NCI-H187 treated with DMSO at 0.1 percent for 48 hours (cell line): ENCODE measurements at places on chromosomes 11 and 22.

DNA sequence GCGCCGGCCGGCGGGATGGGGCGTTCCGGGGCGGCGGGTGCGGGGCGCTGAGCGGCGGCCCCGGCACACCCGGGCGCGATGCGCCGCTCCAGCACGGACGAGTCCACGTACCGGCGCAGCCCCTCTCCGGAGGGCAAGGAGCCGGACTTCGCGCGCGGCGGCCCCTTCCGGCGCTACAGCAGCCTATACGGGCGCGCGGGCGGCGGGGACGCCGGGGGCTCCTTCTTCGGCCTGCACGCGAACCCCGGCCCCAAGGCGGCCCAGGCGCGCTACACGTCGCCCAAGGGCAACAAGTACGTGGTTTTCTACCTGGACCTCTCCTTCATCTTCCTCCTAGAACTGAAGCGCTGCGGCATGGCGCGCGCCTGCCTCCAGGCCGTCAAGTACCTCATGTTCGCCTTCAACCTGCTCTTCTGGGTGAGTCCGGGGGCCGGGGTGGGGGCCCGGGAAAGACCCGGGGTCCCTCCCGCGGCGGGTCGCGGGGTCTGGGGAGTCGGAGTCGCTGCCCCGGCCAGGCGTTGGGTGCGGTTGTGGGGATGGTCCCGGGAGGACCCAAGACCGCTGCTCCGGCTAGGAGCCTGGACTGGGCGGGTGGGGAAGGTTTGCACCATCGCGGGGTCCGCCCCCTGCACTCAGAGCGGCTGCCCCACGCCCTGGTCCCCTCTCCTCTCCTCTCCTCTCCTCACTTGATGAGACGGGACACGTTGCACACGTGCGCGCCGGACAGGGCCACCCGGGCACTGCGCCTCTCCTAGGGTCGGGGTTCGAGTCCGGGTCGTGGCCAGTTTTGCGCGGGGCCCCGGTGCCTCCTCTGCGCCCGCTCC, 7.5 kb downstream of the TSPAN4 start:
- DNase-seq: no peak

- no peak for DNase-seq
Measured at GRCh38 chr22:49070501-49070900, 757.2 kb downstream of the BRD1 start.

GRCh38 chr11:94297985-94298576, 6.3 kb upstream of the IZUMO1R start:
- no peak for DNase-seq

GRCh38 chr11:71458146-71459070, 5.4 kb downstream of the NADSYN1 start:
- DNase-seq: no peak

DNA sequence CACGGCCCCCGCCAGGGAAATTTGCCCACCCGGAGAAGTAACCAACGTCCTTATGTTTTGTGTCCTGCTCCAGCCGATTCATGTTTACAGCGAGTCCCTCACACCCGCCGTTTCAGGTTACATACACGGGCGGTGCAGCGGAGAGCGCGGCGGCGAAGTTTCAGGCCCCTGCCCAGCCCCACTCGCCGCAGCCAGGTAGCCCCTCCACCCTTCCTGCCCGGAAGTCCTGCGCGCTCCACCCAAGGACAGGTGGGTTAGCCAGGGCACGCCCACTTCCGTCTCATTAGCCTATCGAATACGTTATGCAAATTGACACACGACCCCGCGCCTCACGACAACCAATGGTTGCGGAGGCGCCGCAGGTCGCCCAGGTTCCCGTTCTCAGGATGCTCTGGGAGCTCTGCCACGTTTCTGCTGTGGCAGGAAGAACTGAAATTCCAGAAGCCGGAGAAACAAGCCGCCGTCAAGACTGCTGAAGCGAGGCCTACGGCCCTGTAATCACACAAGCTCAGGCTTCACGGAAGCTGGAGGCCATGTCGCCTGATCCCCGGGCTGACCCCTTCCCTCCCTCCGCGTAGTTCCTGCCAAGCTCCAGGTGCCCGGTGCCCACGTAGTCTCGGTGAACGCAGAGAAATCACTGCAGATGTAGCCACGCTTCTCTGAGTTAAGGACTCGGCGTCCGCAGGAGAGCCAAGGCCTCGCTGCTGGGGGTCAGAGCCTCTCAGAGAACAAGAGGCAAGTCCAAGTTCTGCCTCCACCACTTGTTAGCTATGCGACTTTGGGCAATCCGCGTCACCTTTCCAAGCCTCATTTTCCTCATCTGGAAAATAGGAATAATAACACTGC, 22.4 kb upstream of the MYH9 start:
- DNase-seq: peak; percentile 78

DNA sequence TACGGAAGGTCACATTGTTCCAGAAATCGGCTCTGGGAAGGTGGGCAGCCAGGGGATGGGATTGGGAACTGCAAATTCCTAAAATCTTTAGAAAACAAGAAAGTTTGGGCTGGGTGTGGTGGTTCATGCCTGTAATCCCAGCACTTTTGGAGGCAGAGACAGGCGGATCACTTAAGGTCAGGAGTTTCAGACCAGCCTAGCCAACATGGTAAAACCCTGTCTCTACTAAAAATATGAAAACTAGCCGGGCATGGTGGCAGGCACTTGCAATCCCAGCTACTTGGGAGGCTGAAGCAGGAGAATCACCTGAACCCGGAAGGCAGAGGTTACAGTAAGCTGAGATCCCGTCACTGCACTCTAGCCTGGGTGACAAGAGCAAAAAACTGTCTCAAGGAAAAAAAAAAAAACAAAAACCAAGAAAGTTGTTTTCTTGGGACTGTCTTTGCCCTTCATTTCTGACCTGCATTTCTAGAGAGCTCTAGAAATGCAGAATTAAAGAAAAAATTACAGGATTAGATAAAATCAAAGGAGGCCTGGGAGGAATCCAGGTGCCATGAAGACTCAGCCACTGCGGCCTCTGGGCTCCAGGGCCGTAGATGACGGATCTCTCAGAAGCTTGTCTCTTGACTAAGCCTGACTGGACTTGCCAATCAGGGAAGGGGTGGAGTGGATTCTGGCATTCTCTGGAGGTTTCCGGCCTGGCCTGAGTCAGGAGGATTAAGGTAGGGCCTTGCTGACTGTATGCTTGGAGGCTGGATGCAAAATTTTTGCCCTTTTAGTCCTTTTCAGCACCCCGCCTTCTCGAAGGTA, 5.3 kb upstream of the MALAT1 start:
- no peak for DNase-seq

DNA sequence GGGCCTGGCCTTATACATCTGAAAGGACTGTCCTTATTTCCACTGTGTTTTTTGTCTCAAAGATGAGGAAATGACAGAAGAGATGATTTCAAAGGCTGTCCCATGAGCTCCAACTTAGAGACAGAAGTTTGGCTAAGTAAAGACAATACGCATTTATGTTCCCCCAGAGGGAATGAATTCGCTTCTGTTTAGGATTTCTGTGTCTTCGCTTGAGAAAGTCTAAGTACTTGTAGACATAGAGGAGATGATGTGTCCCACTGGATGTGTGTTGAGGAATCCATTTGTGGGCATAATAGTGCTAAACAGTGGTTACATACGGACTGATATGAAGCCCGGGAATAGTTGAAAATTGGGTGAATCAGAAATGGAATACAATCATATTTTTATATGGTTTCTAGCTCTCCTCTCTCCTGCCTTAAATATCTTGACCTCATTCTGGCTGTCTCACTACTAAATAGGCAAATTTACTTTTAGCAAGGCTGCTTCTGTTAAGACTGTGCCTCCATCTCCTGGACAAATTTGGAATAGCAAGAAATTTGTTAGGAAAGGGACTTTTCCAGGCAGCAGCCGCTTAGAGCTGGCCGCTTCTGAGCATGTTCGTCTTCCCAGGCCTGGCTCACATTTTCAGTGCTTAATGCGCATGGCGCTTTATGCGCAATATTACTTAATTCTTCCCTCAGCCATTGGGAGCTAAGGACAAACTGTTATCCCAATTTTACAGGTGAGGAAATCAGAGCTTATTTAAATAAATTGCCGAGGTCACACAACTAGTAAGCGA, 1.9 kb upstream of the PEX26 start:
- no peak for DNase-seq

DNA sequence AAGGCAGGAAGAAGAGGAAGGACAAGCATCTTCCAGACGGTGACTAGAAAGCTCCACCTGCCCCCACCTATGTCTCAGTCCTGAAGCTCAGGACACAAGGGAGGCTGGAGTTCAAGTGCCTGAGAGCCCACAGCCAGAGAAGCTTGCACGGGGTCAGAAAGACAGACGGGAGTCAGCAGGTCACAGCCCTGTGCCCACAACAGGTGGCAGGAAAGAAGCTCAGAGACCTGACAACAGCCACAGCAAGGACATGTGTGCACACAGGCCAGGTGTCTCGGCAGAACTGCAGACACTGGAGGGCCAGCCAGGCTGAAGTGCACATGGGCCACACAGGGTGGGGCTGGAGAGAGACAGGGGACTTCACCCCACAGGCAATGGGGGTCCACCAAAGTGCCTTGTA, 37.2 kb upstream of the MOB2 start:
- no peak for DNase-seq

GRCh38 chr11:80826808-80827207, 1386.0 kb upstream of the TENM4 start:
- no peak for DNase-seq

- DNase-seq: no peak
Measured at GRCh38 chr11:100791860-100792259, 104.8 kb downstream of the ARHGAP42 start.

DNA sequence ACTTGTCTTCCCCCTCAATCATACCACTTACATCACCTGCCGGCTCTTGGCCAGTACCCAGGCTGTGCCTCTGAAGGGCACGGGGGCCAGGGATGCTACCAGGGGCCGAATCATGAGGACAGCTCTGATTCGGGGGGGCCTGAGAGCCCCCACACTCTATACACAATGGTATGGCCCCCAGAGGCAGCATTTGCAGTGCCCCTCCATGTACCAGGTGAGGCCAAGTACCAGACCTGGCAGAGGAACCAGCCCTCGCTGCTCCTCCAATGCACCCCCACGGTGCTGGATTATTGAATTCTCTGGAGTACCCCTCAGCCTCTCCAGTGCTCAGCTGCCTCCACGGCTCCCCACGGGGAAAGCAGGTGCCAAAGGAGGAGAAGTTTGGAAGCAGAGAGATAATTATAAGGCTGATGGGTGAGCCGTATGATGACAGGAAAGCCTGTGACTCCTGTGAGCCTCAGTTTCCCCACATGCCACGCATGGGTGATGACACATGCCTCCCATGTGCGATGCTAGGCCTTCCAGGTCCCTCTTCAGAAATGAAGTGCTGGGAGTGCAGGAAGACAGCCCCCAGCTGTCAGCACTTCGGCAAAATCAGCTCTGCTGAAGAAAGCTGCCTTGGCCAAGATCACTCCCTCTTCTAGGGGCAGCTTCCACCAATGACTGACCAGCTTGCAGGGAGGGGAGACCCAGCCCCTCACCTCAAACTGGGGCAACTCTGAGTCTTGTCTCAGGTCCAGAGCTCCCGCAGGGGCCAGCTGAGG, 69.9 kb downstream of the THAP12 start:
- no peak for DNase-seq

DNA sequence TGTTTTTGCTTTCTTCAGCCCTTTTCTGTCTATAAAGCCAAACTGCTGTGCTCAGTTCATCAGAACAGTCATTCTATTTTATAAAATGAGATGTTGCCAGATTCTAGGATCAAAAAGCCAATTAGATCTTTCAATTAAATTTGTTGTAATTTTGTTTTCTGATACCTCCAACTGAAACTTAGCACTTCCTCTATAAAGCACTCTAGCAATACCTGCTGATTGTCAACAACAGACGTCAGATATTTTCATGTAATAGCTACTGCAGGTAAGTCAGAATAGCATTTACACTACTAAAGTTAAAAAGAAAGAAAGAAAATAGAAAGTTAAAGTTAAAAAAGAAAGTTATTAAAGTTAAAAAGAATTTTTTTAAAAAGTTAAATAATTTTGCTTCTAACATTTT, 19.6 kb downstream of the RRAS2 start:
- no peak for DNase-seq

- no peak for DNase-seq
Measured at GRCh38 chr22:19620742-19621371, 93.4 kb upstream of the SEPTIN5 start.

DNA sequence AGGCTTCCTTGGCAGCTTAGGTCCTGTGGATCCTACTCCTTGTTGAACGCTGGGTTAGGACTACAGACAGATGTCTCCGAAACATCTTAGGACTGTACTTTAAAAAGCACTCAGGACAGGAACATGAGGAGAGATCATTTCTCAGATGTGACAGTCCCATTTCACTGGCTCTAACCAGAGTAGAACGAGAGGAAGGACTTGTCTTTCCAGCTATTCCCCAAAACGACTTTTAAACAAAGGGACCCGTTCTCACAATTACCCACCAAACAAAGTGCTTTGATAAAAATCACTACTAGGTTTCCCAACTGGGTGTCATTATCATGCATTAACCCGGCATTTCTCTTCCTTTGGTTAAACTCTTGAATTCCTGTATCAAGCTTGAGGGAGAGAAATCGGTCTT, 84.7 kb upstream of the BARX2 start:
- DNase-seq: no peak

GRCh38 chr11:7651700-7652099, 21.6 kb downstream of the CYB5R2 start:
- no peak for DNase-seq
